ENCODE measurements at places on chromosomes 1 and 21.

GRCh38 chr1:168766568-168766967 lies 37.6 kb upstream of the DPT start:
- no peak for DNase-seq

GRCh38 chr1:113666126-113666525 lies 93.2 kb downstream of the PHTF1 start:
- DNase-seq, result no peak

DNA sequence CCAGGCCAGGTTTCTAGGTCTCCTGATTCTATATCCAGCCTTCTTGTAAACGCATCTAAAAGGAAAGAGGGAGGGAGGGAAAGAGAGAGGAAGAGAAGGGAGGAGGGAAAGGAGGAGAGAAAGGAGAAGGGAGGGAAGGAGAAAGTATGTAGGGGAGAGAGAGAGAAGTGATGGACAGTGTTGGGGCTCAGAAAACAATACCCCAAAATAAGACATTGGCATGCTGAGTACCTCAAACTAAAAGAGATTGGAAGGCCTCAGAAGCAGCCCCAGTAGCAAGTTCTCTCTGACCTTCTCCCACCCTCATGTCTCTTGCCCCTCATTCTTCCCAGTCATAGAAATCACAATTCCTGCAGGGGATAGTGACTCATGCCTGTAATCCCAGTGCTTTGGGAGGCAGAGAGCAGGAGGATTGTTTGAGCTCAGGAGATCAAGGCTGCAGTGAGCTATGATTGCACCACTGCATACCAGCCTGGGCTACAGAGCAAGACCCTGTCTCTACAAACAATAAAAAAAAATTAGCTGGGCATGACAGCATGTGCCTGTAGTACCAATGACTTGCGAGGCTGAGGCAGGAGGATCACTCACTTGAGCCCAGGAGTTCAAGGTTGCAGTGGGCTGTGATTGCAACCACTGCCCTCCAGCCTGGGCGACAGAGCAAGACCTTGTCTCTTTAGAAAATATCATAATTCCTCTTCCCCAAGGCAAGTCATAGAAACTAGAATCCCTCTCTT lies 51.2 kb downstream of the DNTTIP2 start:
- DNase-seq, result no peak

- peak; percentile 29 for DNase-seq
Observed at GRCh38 chr1:210262897-210263272, 30.3 kb downstream of the SERTAD4 start.

- no peak for DNase-seq
Observed at GRCh38 chr1:168101336-168101735, 35.4 kb downstream of the GPR161 start.

DNA sequence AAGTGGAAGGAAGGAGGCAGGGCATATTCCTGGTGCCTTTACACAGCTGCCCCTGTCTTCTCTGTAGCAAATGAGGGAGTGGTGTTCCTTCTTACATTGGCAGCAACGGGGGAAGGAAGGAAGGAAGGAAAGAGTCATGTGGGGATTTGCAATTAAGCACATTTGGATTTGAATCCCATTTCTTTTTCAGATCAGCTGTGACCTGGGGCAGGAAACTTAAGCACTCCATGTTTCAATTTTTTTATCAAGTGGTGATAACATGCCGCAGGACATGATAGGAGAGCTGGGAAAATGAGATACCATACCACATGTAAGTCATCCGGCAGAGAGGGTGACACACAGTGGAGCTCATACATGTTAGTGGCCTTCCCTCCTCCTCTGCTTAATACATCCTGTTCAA lies 186.8 kb downstream of the APP start:
- DNase-seq, result no peak

DNA sequence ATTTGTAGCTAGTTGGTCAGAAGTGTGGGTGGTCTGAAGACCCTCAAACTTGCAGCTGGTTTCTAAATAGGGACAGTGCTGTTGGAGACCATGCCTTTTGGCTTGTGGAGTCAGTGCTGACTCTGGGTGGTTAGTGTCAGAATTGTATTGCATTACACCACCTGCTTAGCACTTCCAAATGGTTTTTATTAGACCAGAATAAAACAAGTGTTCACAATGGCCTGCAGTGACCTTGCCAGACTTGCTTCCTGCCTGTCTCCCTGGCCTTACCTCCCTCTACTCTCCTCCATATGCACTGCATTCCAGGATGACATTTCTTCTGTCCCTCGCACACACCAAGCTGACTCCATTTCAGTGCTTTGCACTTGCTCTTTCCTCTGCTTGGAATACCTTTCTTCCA lies 72.7 kb upstream of the CNIH3 start:
- DNase-seq, result no peak

- no peak for DNase-seq
Observed at GRCh38 chr1:156481527-156481926, 19.0 kb downstream of the MEF2D start.
